ENCODE measurements at places on chromosomes 12 and 14.
A peak's percentile ranks its signal among the peaks of the same experiment; 100 is the strongest.

DNA sequence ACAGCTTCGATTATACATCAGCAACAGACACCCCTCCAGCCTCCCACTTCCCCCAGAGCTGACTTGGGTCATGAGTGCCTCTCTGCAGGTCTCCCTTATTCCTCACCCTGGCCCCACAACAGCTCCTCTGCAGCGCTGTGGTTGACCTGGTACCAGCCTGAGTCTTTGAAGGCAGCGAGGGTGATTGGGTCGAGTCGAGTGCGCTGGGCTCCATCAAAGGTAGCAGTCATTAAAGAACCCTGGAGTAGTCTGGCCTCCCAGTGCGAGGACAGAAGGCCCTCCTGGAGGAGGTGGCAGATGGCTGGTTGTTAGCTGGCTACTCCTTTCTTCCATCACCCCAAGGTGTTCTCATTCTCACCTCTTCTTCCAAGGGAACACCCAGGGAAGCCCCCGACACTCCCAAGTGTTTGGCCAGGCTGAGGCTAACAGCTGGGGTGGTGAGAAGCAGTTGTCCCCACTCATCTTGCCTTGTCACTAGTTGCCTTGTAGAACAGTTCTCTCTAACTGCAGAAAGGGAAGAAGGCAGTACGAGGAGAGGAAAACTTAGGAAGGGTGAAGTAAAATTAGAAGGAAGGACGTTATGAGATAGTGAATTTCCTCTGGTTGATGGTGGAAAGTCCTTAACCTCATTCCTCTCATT lies 2.7 kb downstream of the CIROP start:
- no peak for DNase-seq

DNA sequence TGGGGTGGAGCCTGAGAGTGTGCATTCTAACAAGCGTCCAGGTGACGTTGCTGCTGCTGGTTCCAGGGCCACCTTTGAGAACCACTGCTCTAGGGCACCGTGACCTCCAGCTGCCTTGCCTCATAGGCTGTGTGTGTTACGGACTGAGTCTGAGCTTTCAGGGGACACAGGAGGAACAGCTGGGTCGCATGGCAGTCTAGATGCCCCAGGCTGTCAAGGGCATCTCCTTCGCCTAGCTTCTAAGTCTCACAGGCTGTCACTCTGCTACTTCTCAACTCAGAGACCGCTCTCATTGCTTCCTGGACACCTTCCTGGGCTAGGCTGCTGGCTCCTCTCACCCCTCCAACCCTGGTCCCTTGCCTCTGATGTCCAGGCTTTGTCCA lies 965 bp downstream of the KRT73 start:
- no peak for DNase-seq

GRCh38 chr12:23576372-23576771 lies 373.1 kb downstream of the SOX5 start:
- DNase-seq, result no peak

DNA sequence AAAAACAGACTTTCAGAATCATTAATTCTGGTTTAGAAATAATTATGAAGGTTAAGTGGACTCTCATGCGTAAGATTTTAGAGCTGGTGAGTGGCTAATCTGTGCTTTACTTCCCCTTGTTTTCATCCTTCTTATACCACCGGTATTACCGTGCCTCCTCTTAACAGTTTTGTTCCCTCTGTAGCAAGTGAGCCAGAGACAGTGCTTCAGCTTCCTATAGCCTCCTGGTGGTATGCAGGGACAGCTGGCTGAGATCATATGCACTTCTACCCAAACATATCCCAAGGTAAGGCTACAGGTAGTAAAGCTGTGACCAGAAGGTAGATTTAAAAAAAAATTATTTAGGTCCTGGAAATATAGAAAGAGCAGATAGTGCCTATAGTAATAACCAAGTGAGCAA lies 55.2 kb downstream of the PDE3A start:
- DNase-seq, result no peak

DNA sequence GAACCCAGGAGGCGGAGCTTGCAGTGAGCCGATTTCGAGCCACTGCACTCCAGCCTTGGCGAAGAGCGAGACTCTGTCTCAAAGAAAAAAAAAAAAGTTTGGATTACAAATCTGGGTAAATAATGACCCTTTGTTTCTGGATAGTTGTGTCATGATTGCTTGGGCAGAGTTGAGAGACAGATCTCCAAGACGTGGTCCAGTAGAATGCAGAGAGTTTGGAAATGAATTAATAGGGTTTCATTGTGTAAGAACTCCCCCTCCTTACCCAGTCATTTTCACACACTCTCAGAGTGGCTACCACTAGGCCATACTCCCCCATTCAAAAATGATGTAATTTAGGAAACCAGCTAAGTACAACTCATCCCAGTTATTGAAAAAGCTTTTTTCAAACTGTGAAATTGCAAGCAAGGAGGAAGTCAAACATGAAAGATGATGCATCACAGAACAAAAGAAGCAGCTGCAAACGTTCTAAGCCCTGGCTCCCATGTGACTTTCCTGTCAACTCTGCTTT lies 1331.9 kb downstream of the AACS start:
- no peak for DNase-seq

DNA sequence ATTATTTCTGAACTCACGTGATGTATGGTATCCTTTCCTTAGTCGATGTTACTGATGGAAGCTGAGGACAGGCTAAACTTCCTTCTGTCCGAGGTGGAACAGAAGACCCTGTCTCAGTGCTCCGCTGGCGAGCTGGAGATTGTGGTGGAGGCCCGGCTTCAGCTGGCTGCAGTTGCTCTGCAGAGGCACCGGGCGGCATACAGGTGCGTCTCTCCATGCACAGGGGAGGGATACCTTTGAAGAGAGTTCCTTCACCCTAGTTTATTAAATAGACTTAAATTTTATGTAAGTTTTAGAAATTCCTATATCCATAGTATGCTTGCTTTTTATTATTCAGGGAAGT lies 186.7 kb upstream of the NEDD1 start:
- DNase-seq, result peak; percentile 21
